K562 (cell line): ENCODE measurements at places on chromosomes 13 and 19. TPM values are rescaled to one million over a fixed set of nuclear protein-coding genes. Genes with fewer than 3 reads are reported as not detected.

Gene ZNF628
- 12.9 and 13.6 TPM in 2 replicates for total RNA-seq

Gene THSD8
- total RNA-seq, result 42.4 and 49.3 TPM in 2 replicates

Gene FUT2
- not detected in 2 replicates for total RNA-seq

GRCh38 chr19:19657397-19657783, 6.1 kb downstream of the ATP13A1 start:
- DNase-seq, result no peak
- peaks cover 21% of the 10 kb centered on the region for H3K4me1 ChIP-seq
- peaks cover 88% of the 10 kb centered on the region for H3K36me3 ChIP-seq
- H3K4me3 ChIP-seq, result no peak overlapping the region

- H3K36me3 ChIP-seq, result no peaks in the 10 kb centered on the region
- no peak overlapping the region for H3K4me3 ChIP-seq
- no peaks in the 10 kb centered on the region for H3K4me1 ChIP-seq
- no peak overlapping the region for H3K27ac ChIP-seq
- DNase-seq, result no peak
- H3K27me3 ChIP-seq, result no peaks in the 10 kb centered on the region; the same call in 1 of the 2 replicates
Observed at GRCh38 chr13:30898678-30899241, 7.3 kb upstream of the MEDAG start.

GRCh38 chr19:47476438-47476972, 4.8 kb upstream of the SLC8A2 start:
- H3K4me1 ChIP-seq, result peaks cover 37% of the 10 kb centered on the region
- H3K4me3 ChIP-seq, result no peak overlapping the region
- H3K36me3 ChIP-seq, result no peaks in the 10 kb centered on the region
- DNase-seq, result no peak
- no peaks in the 10 kb centered on the region for H3K27me3 ChIP-seq
- no peak overlapping the region for H3K27ac ChIP-seq

GRCh38 chr13:112456138-112457056, 80.2 kb downstream of the SPACA7 start:
- H3K4me3 ChIP-seq, result no peak overlapping the region
- H3K36me3 ChIP-seq, result no peaks in the 10 kb centered on the region
- no peak for DNase-seq
- H3K27me3 ChIP-seq, result peaks cover 19% of the 10 kb centered on the region; the same call in 2 of the 3 replicates
- peaks cover 6% of the 10 kb centered on the region; the same call in 1 of the 2 replicates for H3K4me1 ChIP-seq
